A549 treated with Mapracorat at 1 μM for 4 hours (cell line): ENCODE measurements at places on chromosomes 3 and 15. TPM values are rescaled to one million over a fixed set of nuclear protein-coding genes. Genes with fewer than 3 reads are reported as not detected.

RASGRP1 gene
- 0.26 to 0.47 TPM (median 0.36 TPM) in 5 replicates for total RNA-seq

NR2C2 gene
- 10.5 to 20.4 TPM (median 15.5 TPM) in 5 replicates for total RNA-seq

POC1A gene
- total RNA-seq: 14.6 to 19.0 TPM (median 17.5 TPM) in 5 replicates

SERINC4 gene
- total RNA-seq: 0.07 to 0.08 TPM in 2 of 5 replicates, not detected in the others

PIGZ gene
- total RNA-seq: 1.1 to 1.6 TPM (median 1.5 TPM) in 5 replicates
